ENCODE measurements at places on chromosomes 16 and 17.

GRCh38 chr16:89798832-89799370, 17.5 kb downstream of the FANCA start:
- no peak for DNase-seq

DNA sequence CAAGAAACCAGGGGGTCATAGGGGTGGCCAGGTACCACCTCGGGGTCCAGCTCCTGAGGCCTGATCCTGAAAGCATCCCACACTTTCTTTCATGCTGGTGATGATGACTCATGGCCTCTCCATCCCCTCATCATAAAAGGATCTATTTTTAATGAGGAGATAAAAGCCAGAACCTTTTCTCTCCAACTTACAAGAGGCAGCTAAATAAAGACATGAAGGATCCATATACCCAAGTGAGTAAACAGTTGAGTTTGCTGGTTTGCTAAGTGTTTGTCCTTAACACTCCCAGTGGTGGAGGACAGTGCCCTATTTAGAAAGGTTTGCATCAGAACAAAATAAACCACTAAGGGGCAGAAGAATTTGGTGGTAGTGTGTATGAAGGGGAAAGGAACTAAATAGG, 383.8 kb downstream of the GRIN2A start:
- no peak for DNase-seq

DNA sequence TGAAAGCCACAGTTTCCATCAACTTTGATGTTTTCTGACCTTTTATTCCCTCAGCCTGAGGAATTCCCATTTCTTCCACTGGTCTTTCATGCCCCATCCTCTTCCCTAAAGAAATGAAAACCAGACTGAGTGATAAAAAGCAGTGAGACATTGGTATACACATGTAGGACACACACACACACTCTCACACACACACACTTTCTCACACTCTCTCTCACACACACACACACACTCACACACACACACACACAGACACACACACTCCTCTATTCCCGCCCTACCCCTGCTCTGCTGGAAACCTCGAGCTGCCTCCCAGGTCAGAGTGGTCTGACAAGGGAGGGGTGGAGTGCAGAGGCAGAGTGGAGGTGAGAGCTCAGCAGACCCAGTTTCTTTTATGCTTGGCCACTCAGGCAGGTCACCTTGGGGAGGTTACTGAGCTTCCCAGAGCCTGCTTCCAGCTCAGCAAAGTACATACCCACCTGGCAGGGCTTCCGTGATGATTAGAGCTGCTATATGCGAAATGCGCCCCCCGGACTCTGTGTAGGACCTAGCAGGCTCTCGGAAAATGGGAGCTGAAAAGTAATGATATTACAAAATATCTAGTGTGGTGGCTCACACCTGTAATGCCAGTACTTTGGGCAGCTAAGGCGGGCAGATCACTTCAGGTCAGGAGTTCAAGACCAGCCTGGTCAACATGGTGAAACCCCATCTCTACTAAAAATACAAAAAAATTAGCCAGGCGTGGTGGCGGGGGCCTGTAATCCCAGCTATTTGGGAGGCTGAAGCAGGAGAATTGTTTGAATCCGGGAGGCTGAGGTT, 30.7 kb downstream of the CCR7 start:
- DNase-seq = no peak

- peak; percentile 68 for DNase-seq
Measured at GRCh38 chr17:56786989-56787482, 46.7 kb downstream of the C17orf67 start.

DNA sequence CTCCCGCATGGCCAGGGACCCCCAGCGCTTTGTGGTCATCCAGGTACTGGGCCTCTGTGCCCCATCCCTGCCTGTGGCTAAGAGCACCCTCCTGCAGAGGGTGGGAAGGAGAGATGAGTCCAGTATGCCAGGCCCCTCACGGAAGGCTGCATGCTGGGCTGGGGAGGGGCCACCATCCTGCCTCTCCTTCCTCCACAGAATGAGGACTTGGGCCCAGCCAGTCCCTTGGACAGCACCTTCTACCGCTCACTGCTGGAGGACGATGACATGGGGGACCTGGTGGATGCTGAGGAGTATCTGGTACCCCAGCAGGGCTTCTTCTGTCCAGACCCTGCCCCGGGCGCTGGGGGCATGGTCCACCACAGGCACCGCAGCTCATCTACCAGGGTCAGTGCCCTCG, 3.7 kb downstream of the MIEN1 start:
- no peak for DNase-seq

GRCh38 chr17:74531231-74531761, at the start of gene CD300LB:
Gene CD300LB, minus strand, starts transcription at chr17:74531475. Its CDS starts 125 bp downstream, at chr17:74531350.
- DNase-seq = peak; percentile 19

DNA sequence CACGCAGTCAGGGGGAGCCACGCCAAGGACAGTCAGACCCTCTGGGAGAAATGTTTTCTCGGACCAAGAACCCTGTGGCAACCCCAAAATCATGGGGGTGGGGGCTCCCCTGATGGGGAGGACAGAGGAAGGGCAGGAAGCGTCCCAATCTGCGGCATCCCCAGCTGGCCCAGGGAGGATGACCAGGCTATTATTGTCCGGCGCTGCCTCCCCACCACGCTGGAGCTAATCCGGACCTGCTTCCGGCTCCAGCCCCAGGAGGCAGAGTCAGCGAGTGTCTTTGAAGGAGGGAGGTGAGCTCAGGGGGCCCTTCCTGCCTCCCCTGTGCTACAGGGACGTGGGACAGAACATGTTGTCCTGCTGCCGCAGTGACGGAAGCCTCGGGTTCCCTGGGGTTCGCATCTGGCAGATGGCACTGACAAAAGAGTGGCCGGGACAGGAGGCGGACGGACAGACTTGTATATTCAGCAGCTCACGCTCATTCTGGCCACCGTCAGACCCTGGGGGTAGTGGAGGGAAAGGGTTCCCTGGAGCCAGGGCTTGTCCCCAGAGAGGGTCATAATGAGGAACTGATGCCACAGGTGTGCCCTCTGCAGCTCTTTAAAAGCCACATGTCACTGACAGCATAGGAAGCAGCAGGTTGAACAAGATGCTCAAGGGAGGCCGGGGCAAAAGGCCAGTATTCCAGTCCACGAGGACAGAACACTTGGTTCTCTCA, 54.3 kb upstream of the CDC42EP4 start:
- DNase-seq = no peak

GRCh38 chr17:78908426-78908825, 5.4 kb upstream of the CEP295NL start:
- DNase-seq = no peak

- no peak for DNase-seq
Measured at GRCh38 chr16:75012380-75013081, 13.7 kb downstream of the ZNRF1 start.

DNA sequence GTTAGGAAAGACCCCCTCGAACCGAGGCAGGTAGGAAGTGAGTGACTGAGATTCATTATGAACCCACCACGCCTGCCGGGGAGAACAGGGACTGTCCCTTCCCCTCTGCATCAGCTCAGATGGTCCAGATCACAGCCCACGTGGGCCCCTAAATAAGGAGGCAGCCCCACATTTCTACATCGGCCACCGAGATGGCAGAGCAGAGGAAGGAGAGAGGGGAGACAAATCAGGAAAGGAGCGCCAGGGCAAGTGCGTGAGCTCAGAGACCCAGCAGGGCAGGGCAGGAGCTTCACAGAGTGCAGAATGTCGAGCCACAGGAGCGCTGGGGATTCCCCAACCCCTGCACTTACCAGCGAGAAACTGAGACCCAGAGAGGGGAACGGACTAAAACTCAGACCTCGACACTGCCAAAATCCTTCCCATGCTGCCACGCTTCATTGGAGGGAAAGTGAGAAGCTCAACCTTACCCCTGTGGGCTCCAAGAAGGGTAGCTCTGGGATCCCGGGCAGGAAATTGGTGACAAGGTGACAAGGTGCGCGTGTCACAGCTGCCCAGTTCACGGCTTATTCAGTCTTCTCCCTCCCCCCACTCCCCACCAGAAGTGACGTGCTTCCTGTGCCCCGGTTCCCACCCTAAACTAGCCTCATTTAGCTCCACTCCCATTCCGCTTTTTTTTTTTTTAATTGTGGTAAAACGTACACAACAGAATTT, at the start of gene ICAM2:
Gene ICAM2 (minus strand): TSS at position 578 of the 711 bp plus-strand sequence. CDS start 13,942 bp downstream, outside the sequence.
- DNase-seq = peak; percentile 88

- DNase-seq = no peak
Measured at GRCh38 chr16:88463411-88463810, 10.3 kb downstream of the ZFPM1 start.

DNA sequence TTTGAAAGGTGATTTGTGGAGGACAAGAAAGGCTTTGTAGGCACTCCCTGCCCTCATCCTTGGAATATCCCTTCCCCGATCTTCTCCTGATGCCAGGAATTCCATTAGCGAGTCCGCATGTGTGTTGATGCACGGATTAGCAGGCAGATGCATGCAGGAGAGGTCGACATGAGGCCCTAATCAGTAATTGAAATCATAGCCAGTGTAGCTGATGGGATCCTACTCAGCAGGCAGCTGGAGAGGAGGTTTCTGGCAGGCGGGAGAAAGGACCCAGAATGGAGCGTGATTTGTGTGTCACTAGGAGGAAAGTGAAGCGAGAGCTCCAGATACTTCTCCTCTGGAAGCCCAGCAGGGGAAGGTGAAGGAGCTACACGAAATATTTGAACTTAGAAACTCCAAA, 196.3 kb upstream of the CDH11 start:
- DNase-seq = no peak

- DNase-seq = no peak
Measured at GRCh38 chr16:49660626-49661025, 195.3 kb downstream of the ZNF423 start.

- no peak for DNase-seq
Measured at GRCh38 chr17:78716814-78717393, 65.2 kb downstream of the CYTH1 start.

- no peak for DNase-seq
Measured at GRCh38 chr16:68469796-68470460, 21.6 kb upstream of the SMPD3 start.

GRCh38 chr16:78463591-78463990, 364.1 kb downstream of the WWOX start:
- no peak for DNase-seq

- peak; percentile 41 for DNase-seq
Measured at GRCh38 chr16:2155977-2156848, 631 bp downstream of the TRAF7 start.

All from stimulated activated CD8-positive, alpha-beta memory T cell treated with anti-CD3 and anti-CD28 coated beads, Interleukin-4, amount 100 ng/mL, for 48 hours (primary cell).